Nephron progenitor cell (in vitro differentiated cells): ENCODE measurements at places on chromosomes 4 and X.

GRCh38 chr4:102411408-102411807 lies 66.1 kb upstream of the SLC39A8 start:
- DNase-seq, result no peak

- no peak for DNase-seq
Observed at GRCh38 chr4:38099908-38100407, 139.8 kb downstream of the PTTG2 start.

DNA sequence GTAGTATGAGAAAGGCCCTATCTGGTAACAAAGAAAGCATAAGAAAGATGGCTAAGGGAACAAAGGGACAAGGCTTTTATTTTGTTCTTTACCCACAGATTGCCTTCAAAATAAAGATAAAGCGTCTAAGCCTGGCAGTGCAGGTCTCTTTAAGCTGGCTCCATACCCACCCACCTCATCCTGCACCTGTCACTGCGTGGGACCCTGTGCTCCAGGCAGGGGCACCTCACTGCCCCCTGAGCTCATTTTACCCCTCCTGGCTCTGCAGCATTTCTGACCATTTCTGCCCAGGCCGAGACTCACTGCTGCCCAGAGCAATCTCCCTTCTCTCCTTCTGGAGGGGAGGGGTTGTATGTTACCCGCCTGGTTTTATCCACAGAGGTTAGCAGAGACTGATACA lies 1.7 kb upstream of the CYP4V2 start:
- DNase-seq, result no peak

GRCh38 chr4:135244056-135244455 lies 1042.5 kb upstream of the PABPC4L start:
- DNase-seq, result no peak

DNA sequence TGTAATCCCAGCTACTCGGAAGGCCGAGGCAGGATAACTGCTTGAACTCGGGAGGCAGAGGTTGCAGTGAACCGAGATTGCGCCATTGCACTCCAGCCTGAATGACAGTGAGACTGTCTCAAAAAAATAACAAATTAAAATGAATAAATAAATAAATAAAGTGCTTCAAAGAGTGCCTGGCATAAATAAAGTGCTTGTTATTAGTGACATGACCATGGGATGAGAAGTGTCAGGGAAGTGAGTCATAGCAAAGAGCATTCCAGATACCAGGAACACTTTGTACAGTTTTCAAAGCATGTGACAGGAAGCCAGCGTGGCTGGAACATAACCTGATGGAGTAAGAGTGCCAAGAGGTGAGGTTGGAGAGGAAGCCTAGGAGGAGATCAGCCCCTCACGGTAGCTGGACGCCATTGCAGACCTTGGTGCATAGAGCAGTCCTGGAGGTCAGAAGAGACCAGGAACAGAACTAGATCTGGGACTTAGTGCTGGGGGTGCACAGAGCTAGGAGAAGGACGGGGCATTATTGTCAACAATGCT lies 6.0 kb upstream of the WDR13 start:
- DNase-seq, result no peak

GRCh38 chr4:99324979-99325378 lies 3.8 kb upstream of the ADH1B start:
- DNase-seq, result no peak

- DNase-seq, result no peak
Observed at GRCh38 chrX:132983496-132983895, 25.1 kb upstream of the HS6ST2 start.

DNA sequence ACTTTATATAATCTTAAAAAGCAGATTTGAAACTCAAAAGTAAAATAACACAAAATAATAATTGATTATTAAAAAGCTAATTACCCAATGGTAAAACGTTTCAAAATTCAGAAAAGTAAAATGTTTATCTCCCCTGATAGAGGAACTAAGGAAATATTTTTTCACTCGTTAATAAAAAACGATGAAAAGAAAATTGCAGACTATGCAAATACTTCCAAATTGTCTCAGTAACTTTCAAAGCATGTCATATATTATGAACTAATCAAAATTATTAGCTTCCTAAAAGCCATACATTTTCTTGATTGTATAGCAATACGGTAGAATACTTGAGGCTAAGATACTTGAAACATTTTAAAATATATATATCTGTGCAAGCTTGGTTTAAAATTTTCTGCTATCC lies 366.3 kb downstream of the TLL1 start:
- no peak for DNase-seq

- no peak for DNase-seq
Observed at GRCh38 chr4:98081936-98082335, 61.3 kb downstream of the STPG2 start.

- no peak for DNase-seq
Observed at GRCh38 chrX:82677286-82677685, 830.8 kb upstream of the POU3F4 start.

DNA sequence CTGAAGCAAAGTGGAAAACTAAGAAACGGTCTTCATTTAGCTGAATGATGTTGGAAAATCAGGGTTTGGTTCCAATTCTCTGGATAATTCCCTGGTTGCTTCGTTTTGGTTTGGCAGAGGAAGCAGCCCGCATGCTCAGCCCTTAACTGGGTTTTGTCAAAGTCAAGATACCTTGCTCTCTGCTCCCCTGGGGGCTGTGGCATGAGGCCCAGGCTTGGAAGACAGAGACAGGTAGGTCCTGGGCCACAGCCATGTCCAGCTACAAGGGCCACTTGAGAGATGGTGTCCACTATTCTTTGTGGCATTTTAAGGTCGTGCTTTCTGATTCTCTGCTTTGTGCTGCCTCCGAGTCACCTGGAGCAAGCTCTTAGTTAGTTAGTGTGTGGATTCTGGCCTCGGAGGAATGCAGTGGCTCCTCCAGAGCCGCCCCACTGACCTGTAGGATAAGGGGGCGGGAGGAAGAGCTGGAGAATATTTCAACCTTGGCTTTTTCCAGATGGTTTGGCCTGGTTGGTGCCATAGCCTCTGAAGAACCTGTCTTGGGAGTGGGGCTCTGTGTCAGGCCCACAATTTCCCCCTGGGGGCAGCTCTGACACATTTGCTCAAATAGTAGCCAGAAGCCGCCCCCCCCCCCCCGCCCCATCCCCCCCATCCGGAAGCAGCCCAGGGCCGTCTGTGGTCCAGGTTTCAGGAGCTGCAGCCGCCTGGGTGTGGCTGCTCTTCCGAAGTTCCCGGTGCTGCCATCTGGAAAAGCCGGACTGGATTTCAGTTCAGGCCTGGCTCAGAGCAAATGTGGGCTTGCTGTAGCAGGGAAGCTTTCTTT lies 147.1 kb downstream of the NHS start:
- peak; percentile 40 for DNase-seq

GRCh38 chr4:75717408-75717807 lies 7.0 kb upstream of the USO1 start:
- no peak for DNase-seq

GRCh38 chr4:25015012-25015411 lies 15.7 kb downstream of the LGI2 start:
- no peak for DNase-seq

DNA sequence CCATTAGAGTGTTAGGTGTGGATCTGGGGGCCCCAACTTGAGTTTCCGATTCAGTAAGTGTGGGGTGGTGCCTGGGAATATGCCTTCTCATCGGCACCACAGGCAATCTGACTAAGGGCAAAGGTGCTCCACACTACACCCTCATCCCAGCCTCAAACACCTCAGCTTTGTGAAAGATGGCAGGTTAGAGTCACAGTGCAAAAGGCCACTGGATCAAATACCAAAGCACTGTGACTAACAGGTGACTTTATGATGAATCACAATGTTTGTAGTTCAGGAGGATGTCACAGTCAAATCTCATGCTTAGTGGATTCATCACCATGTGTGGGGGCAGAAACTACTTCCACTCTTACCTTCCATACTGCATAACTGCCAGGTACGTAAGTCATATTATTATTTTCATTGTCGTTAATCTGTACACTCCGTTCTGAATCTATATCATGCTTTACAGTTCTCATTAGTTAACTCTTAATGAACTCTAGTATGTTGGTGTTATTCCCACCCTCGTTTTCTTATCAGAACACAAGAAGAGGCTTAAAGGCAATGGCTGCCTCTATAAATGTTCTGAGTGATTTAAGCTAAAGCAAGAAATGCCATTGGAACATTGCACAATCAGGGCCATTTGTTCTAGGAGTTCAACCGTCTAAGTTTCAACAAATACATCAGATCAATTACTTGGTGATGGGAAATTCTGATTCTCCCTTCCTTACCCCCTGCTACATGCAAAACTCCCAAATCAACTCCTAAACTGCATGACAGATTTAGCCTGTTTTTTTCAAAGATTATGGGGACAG lies 50.2 kb downstream of the PRKG2 start:
- DNase-seq, result no peak

DNA sequence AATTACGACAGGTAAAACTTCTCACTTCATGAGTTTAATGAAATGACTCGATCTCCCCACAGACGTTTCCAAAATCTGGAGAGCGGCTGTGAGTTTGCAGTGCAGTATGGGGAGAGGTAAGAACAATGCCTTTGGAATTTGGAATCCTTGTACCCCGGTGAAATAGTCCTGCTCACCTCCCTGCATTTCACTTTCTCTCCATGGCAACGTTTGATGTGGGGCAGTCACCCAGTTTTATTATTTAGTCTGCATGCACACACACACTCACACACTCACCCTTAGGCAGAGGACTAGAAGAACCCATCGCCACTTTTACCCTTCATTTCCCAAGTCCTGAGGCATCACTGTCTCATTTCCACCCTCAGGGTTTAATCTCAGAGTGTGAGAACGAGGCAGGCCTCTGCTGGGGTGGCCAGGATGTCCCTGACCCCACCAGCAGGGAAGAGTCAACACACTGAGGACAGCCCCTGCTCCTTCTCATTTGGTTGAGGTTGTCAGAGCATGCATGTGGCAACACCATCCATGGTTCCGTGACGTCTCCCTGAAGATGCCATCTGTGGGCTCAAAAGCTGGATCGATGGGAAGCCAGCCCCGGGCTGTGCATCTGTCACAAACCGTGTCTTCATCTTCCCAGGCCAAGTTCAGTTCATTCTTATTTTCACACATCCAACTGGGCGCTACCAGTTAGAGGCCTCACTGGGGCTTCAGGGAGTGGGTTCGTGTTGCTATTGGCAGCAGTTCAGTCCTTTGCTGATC lies 119.8 kb upstream of the TRIM2 start:
- DNase-seq, result no peak

- no peak for DNase-seq
Observed at GRCh38 chr4:26719954-26720552, 136.2 kb downstream of the TBC1D19 start.

GRCh38 chr4:123304151-123304964 lies 92.2 kb upstream of the SPRY1 start:
- DNase-seq, result peak; percentile 28

GRCh38 chrX:34300871-34301270 lies 168.8 kb upstream of the FAM47A start:
- peak; percentile 53 for DNase-seq

- no peak for DNase-seq
Observed at GRCh38 chr4:143386812-143387211, 50.1 kb downstream of the GAB1 start.

DNA sequence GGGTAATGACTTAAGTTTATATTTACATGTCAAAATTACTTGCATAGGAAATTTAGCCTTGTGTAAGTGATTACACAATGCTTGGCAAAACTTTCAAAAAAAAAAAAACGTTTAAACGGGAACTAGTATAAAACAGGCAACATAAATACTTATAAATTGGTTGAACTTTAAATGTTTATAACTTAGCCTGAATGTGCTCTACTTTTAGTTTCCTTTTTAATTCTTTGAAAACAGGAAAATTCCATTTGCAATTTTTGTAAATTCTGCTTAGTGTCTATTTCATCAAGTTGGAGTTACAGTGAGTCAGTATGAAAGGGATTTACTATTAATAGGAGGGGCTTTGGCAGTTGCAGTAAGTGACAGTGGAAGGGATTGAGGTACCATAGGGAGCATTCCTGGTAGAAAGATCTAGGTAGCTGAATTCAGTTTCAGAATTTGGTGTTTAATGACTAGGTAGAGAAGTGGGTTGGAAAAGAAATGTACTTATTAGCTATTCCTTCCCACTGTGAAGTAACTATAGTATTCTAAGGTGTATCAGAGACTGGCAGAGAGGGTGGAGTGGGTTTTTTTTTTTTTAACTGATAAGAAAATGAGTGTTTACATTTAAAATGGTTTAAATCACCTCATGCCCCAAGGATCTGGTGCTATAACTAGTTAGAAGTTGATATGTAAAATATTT lies 2.8 kb downstream of the STAG2 start:
- no peak for DNase-seq

- DNase-seq, result no peak
Observed at GRCh38 chrX:109623997-109624396, 975 bp downstream of the KCNE5 start.

- no peak for DNase-seq
Observed at GRCh38 chr4:159542296-159542695, 439.4 kb downstream of the RAPGEF2 start.

DNA sequence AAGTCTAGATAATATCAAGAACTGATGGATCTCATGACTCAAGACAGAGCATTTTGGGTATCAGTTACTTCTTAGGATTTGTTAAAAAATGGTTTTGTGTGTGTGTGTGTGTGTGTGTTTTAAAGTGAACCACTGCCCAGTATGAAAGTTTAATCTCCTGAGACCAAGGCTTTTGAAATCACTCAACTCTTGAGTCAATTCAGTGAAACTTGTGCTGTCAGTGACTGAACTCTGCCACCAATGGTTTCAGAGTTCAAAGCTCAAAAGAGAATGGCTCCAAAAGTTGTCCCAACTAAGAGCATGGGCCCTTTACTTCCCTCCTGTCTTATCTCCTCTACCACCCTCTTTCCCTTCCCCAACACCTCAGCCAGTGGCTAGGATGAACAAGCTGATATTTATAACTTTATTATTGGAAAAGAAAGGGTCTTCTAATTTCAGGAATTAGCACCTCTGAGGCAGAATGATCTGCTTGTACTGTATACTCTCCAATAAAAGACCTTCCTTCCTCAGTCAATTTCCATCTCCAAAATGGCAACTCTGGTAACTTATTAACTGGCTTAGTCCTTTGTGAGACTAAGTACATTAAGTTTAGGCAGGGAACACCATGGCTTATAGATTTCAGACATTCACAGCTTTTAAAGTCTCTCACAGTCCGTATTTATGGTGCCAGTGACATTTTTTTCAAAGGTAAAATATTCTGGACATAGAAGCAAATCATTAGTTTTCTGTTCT lies 152.2 kb downstream of the REPS2 start:
- no peak for DNase-seq

GRCh38 chrX:134607523-134607922 lies 50.7 kb downstream of the PLAC1 start:
- no peak for DNase-seq

GRCh38 chrX:97026406-97026805 lies 142.7 kb downstream of the RPA4 start:
- DNase-seq, result no peak

DNA sequence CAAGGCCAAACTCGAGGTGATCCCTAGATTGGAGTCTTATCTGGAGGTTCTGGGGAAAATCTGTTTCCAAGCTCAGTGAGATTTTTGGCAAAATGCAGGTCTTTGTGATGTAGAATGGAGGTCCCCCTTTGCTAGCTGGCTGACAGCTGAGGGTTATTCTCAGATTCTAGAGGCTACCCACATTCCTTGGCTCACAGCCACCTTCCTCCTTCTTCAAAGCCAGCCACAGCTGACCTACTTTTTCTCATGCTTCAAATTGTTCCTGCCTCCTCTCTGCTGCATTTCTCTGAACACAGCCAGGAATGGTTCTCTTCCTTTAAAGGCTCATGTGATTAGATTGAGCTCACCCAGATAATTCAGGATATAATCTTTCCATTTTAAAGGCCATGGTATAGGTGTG lies 86.9 kb downstream of the VCX3A start:
- no peak for DNase-seq
